CD8-positive, alpha-beta T cell (primary cell): ENCODE measurements at places on chromosomes 3 and 15.

- DNase-seq, result no peak
These were observed 46.2 kb upstream of the NR2C2 start for GRCh38 chr3:14900881-14901873.

- peak; percentile 47 for DNase-seq
These were observed 185.8 kb upstream of the CFAP20DC start for GRCh38 chr3:59235634-59236012.

GRCh38 chr15:41284427-41285177 is 47.8 kb downstream of the OIP5 start:
- no peak for DNase-seq

DNA sequence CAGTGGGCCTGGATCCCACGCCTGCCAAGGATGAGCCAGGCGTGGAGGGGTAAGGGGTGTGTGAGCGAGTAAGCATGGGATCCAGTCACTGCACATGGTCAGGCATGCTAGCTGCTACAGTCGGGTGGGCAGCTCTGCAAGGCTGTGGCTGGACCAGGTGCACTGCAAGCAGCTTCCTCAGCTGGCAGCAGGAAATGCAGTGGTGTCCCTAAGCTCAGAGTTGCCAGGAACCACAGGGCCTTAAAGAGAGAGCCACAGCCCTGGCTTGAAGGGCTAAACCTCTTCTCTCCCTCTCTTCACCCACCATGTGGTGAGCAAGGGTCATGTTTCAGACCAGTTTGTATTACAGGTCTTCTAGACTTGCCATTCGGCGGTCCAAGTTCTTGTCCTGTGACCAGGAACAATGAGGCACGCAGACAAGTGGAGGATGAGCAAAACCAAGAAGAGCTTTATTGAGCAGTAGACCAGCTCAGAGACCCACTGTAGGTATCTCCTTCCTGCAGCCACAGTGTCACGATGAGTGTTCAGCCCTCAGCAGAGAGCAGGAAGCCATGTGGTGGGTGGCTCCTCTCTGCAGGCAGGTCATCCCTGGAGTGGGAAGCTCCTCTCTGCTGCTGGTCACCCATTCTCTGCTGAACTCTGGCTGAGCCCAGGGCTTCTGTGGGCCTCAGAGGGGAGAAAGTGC is 511.9 kb downstream of the PYDC2 start:
- DNase-seq, result no peak
